ENCODE measurements at places on chromosomes 6 and 20.

- no peak for DNase-seq
Observed at GRCh38 chr20:49280463-49281058, 2.7 kb upstream of the ZNFX1 start.

- DNase-seq: no peak
Observed at GRCh38 chr6:122289762-122290539, 109.5 kb upstream of the HSF2 start.

DNA sequence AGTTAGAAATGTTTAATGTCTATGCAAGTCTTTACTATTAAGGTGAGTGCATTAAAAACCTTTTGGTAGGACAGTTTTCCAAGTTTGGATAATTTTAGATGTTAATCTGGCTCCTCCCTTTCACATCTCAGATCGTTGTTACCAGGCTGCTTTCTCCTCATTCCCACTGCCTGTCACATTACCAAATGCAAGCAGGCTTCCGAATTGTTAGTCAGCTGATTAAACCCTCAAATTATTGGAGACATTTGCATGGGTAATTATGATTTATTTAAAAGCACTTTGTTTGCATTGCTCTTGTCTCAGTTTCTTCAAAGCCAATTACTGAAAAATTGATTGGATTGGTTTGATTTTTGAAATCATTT, 816.5 kb downstream of the KIF16B start:
- no peak for DNase-seq

GRCh38 chr6:115945812-115946211, 114.9 kb downstream of the FRK start:
- no peak for DNase-seq

- DNase-seq: no peak
Observed at GRCh38 chr20:53935344-53936084, 134.9 kb downstream of the BCAS1 start.

- no peak for DNase-seq
Observed at GRCh38 chr20:20396794-20397193, 28.9 kb downstream of the INSM1 start.

- DNase-seq: no peak
Observed at GRCh38 chr6:137424251-137424650, 69.9 kb downstream of the OLIG3 start.

GRCh38 chr6:151389618-151390275, 1.6 kb downstream of the ZBTB2 start:
- peak; percentile 49 for DNase-seq

- DNase-seq: no peak
Observed at GRCh38 chr6:142444881-142445301, 143.1 kb downstream of the ADGRG6 start.

DNA sequence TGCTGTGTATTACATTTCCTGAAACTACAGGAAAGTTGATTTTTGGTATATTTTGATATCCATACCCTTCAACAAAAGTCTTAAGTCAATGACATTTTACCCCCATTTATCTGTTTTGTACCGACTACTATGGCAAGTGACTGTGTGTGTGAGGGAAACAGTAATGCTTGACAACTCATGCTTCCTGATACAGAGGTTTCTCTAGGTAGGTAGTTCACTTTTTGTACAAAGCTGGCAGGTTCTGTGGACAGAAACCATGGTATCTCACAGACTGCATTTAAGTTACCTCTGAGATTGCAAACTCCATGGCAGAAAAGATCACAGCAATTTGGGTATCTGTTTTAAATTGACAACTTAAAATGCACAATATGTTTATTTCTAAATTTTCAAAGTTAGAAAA, 28.8 kb downstream of the FARS2 start:
- no peak for DNase-seq

- no peak for DNase-seq
Observed at GRCh38 chr6:17458966-17459365, 65.6 kb downstream of the CAP2 start.

GRCh38 chr20:23915844-23916243, 36.3 kb upstream of the CST5 start:
- no peak for DNase-seq

GRCh38 chr6:11025921-11026635, 18.0 kb downstream of the ELOVL2 start:
- DNase-seq: no peak

DNA sequence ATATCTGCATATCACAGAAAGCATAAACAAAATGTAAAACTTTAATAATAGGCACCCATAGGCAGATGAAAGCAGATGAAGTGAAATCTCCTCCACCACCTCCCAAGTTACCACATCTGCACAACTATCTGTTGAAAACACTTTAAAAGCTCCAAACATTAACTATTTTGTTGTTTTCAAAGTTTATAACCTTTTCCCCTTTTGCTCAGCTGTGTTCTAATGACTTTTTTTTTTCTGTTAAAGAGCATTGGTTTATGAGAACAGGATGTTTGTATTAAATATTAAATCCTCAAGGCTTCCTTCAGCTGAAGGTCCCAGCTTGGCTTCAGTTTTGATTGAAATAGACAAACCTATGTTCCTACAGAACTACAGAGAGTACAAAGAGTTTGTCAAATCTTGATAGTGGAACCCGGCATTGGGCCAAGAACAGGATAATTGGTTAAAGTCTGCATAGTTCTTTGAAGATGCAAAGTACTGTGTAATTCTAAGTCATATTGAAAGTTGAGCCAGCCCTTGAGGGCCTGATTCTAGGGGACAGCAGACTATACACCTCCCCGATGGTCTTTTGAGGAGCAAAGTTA, 255.1 kb upstream of the JAG1 start:
- DNase-seq: no peak

- DNase-seq: no peak
Observed at GRCh38 chr20:9442858-9443257, 71.5 kb upstream of the LAMP5 start.

GRCh38 chr20:43189554-43190331, at the start of gene PTPRT:
Gene PTPRT (minus strand): TSS chr20:43189906. CDS start chr20:43189733, 173 bp downstream.
- no peak for DNase-seq

DNA sequence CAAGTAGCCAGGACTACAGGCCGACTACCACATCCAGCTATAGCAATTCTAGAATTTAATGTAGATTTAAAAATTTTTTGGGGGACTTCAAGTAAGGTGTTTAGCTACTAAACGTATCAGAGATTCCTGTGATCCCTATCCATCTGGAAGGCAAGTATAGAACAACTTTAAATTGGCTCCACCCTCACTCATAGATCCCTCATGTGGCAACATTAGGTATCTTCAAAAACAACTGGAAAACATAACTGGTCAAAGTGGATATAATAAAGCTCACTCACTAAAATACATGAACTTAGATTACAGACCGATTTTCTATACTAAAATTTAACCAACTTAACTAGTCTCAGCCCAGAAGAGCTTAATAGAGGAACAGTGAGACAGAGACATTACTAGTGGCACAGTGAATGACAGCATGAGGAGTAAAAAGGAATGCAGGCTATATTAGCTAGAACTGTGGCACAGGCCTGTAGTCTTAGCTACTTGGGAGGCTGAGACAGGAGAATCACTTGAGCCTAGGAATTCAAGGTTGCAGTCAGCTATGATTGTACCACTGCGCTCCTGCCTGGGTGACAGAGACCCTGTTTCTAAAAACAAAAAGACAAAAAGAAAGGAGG, 14.7 kb downstream of the NUP153 start:
- no peak for DNase-seq

DNA sequence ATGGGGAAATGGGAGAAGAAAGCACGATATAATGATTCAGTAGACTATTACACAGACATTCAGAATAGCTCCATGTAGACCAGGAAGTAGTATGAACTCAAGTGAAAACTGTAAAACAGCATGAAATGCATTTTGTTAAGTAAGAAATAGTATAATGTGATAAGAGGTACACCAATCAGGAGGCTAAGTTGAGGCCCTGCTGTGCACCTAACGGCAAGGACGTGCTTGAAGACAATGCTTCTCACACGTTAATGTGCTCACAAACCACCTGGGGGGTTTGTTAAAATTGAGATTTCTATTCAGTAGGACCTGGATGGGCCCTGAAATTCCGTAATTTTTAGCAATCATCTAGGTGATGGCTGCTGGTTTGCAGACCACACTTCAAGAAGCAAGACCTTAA, 178.9 kb upstream of the SULF2 start:
- DNase-seq: no peak

- no peak for DNase-seq
Observed at GRCh38 chr6:167331565-167331964, 6.7 kb downstream of the TTLL2 start.

DNA sequence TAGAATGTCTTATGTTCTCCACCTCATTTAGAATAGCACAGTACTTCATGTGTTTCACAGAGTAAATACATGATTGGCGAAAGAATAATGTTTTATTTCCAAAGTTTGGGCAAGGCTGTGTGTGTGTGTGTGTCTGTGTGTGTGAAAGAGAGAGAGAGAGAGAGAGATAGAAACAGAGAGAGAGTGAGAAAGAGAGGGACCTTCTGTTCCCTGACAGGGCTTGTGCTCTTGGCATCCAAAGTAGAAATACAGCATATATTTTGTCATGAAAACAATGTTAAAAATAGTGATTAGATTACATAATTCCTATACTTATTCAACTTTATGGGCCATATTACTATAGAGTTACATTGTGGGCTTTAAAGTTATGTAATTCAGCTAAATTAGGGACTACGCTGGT, 201.2 kb downstream of the KIF6 start:
- no peak for DNase-seq

DNA sequence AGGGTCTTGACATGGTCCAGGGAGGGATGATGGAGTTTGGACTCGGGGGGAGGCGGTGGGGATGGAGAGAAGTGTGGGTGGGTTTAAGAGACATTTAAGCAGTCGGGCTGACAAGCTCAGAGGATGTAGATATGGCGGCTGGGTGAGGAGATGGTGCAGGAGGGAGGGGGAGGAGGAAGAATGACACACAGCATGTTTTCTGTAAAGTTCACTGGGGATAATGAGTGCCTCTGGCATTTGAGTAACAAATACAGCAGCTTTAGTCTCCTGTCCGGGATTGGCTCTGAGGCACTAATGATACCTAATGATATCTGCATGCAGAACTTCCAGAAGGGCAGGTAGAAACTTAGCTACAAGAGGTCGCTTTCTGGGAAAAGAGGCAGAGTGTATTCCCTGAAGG, 107.8 kb downstream of the DHX35 start:
- DNase-seq: no peak

- DNase-seq: no peak
Observed at GRCh38 chr20:41854765-41855164, 236.6 kb upstream of the CHD6 start.

DNA sequence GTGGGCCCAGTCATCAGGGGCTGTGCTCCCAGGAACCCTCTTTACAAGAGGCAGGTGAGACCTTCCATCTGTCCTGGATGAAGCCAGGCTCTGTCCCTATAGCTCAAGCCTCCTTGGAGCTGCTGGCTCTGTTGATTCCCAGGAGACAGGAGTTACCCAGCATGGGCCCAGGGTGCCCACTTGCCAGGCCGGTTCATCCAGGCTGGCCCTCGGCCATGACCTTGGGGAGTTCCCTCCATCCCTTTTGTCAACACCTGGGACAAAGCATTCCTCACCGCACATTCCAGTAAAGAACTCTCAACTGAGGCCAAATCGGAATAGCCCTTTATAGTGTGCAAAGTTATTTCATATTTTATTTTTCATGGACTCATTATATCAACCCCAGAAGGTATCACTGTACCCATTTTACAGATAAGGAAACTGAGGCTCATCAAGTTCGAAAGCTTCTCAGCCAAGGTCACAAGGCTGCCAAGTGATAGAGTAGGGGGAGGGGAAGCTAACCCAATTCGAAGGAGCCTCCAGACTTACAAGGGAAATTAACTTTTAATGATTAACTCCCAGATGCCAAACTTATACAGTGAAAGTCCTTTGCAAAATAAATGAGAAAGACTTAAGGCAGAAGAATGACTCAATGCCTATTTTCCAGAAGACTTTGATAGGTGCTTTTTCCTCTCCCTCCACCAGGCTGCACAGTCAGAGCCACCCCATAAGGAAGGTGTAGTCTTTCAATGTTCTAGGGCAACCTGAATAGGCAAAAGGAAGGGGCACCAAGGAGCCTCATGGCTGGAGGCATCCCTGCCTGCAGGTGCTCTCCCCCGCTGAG, 18.5 kb downstream of the SDC4 start:
- DNase-seq: no peak

GRCh38 chr6:4567141-4567540, 209.1 kb upstream of the CDYL start:
- DNase-seq: no peak

GRCh38 chr6:2971420-2972218, at the start of gene SERPINB6:
Gene SERPINB6 (minus strand): TSS chr6:2971567. CDS start chr6:2959332, 12,235 bp downstream.
- DNase-seq: peak; percentile 43
